ENCODE measurements at places on chromosomes 16 and 17.

GRCh38 chr16:17325476-17326143 lies 145.2 kb downstream of the XYLT1 start:
- DNase-seq: no peak

GRCh38 chr16:56620339-56620897 lies 5.2 kb upstream of the MT1E start:
- no peak for DNase-seq

DNA sequence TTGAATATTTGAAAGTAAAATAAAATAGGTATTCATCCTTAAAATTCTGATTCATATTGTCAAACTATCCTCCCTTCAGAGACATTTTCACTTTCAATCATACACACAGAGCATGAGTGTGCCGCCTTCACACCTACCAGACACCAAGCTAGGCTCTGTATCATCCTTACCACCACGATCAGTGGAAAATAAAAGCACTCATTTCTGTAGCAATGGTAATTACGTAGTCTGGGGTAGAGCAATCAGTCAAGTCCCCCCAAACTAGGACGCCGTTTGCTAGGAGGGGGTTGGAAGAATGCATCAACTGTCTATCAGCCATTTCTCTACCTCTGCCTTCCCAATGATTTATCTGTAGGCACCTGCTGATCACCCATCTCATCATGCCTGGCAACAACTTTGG lies 84.6 kb upstream of the GRIN2A start:
- DNase-seq: no peak

DNA sequence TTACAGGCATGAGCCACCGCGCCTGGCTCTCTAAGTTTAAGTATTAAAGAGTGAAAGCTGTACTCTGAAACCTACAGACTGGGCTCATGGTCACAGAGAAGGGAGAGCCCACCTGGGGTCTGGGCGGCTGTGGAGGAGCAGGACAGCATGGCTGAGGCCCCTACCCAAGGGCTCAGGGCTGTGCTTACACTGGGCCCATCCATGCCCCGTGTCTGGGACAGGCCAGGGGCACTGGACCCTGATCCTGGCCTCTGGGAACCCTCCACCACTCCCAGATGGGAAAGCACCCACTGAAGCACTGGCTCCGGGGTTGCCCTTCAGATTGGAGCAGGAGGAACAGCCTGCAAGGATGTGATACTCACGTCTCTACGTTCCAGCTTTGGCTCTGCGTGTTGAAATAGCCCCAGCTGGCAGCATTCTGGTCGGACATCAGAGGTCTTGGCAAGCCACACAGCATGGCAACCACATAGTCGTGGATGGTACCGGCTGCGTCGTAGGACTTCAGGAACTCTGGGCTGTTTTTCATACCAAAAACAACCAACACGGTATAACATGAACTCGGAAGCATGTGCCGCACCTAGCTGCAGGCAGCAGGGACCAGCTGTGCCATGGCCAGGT lies 13.0 kb downstream of the SHPK start:
- DNase-seq: no peak

DNA sequence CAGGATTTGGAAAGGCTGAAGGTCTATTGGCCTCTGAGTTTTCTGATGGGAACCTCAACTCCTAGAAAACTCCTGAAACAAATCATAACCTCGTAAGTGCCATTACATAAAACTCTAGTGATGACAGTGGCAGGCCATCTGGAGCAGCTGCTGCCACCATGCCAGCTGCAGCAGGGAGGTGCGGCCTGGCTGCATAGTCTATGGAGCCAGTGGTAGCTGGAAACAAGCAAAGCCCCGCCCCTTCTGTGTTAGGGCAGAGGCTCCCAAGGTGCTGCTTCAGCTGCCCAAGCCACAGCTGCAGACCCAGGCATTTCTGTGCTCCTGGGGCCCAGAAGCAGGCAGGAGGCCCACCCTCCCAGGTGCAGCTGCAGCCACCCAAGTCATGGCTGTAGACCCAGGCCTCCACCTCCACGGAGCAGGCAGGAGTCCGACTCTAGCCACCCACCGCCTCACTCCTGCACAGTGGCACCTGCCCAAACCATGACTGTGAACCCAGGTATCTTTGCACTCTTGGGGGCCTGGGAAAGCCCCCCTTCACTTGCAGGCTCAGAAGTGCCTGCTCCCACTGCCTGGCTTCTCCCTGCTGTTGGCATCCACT lies 254.1 kb upstream of the KCNJ16 start:
- DNase-seq: no peak

DNA sequence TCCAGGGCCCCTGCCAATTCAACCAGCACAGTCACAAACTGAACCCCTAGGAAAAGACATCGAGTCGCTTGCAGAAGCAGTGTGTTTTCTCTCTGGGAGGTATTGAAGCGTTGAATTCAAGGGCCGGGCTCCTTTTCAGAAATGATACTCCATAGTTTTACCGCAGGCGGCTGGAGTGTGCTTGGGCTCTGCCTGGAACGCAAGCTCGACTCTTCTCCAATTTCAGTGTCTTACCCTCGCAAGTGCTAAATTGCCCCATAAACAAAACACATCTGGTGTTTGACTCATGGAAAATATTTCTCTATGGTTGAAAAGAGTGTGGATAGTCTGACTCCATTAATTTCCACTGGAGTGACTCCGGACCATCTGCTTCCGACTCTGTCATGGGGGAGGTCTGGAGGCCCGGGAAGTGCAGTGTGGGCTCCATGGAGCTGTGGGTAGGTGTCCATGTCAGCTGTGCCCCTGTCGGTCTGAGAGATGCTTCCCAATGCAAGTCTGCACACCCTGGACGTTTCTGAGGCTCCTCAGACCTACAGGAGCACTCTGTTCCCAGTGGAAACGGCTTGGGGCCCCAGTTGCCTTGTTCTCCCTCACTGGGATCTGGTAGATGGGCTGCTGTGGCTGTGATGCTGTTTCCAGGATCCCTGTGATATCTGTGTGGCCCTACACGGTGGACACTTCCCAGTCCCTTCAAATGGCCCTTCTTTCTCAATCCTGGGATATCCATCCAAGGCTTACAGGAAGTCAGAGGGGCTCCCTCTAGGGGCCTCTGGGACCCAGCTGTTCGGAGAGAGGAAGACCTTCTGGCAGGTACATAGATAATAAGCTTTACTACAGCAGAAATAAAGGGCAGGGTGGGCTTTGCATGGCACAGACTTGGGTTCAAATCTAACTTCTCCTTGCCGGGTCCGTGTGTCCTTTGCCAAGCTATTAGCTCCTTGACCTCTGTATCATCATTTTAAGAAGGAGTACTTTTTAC lies 119.8 kb upstream of the CDH13 start:
- peak; percentile 14 for DNase-seq

GRCh38 chr17:75153780-75154194 lies 525 bp downstream of the JPT1 start:
- peak; percentile 33 for DNase-seq

DNA sequence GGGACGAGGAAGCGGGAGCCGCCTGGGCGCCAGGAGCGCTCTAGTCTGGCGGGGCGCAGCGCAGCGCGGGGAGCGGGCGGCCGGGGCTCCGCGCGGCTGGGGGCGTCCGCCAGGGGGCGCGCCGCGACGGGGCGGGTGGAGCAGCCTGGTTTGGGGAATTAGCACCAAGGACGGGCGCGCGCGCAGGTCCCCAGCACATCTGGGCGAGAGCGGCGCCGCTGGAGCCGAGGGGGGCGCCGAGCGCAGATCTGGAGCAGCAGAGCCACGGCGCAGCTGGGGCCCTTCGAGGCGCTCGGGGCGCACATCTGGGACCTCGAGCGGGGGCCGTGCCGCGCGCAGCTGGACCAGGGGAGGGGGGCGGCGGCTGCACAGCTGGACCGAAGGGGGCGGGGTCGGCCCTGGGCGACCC lies at the start of gene NXPH3:
Gene NXPH3, plus strand, starts transcription at position 193 of the 409 bp plus-strand sequence. CDS start 349 bp downstream, outside the sequence.
- peak; percentile 88 for DNase-seq

GRCh38 chr17:14091367-14091766 lies 22.1 kb downstream of the COX10 start:
- no peak for DNase-seq

GRCh38 chr17:65537343-65537844 lies 24.1 kb downstream of the AXIN2 start:
- DNase-seq: no peak

- DNase-seq: no peak
These were observed 28.2 kb downstream of the TNFRSF13B start for GRCh38 chr17:16943541-16944333.

GRCh38 chr16:74691093-74691855 lies 9.4 kb downstream of the MLKL start:
- peak; percentile 14 for DNase-seq

GRCh38 chr16:24819462-24820040 lies 26.2 kb upstream of the SLC5A11 start:
- DNase-seq: peak; percentile 31

GRCh38 chr16:13453938-13454553 lies 465.9 kb upstream of the ERCC4 start:
- peak; percentile 34 for DNase-seq

DNA sequence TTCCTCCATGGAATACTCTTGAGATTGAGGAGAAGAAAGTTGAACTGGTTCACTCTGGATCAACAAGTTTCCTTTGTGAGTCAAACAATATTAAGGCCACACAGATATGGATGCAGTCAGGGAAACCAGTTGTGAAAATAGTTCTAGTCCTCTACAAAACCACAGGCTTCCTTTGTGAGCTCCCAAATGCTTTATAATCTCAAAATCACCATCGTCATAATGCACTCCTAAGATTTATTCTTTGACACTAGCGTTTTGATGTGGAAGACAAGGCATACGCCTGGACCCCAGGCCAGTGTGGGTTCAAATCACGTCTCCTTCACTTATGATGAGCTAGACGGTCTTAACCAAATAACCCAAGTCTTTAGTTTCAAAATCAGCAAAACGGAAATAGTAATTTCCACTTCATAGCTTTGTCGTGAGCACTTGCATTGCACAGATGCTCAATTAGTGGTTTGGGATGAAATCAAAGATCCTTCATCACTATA lies 142.6 kb downstream of the STX8 start:
- DNase-seq: peak; percentile 45

- DNase-seq: no peak
These were observed 138.2 kb upstream of the COX10 start for GRCh38 chr17:13931111-13931526.

DNA sequence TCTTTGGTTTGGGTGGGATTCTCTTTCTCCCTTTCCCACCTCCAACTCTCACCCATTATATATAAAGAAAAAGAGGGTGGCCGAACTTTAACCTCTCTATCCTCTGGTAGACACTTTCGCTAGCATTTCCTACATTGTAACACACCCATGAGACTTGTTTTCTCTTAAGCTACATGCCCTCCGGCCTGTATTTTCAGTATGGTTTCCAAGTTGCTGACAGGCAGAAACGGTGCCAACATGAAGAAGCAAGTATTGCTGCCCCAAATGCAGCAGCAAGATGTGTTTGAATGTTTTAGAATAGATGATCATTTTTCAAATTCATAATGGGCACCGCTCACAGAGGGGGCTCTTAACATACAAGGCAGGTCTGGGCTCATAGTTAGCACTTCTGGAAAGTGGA lies 18.7 kb upstream of the CYB5B start:
- DNase-seq: no peak

DNA sequence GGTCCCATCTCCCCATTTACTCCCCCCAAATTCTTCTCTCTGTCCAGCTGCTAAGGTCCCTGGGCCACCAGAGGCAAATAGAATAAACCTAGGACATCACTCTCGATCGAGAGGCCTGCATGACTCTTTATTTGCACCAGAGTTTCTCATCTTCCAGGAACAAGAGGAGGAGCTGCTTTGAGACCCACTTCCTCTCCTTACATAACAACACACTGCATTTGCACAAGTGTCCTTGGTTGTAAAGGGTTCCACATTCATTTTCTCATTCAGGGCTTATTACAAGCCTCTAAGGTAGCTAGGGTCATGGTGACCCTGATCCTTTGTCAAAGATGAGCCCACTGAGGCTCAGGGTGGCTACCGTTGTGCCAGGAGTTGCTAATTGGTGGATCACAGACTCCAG lies 38.1 kb upstream of the RHOT1 start:
- DNase-seq: no peak

DNA sequence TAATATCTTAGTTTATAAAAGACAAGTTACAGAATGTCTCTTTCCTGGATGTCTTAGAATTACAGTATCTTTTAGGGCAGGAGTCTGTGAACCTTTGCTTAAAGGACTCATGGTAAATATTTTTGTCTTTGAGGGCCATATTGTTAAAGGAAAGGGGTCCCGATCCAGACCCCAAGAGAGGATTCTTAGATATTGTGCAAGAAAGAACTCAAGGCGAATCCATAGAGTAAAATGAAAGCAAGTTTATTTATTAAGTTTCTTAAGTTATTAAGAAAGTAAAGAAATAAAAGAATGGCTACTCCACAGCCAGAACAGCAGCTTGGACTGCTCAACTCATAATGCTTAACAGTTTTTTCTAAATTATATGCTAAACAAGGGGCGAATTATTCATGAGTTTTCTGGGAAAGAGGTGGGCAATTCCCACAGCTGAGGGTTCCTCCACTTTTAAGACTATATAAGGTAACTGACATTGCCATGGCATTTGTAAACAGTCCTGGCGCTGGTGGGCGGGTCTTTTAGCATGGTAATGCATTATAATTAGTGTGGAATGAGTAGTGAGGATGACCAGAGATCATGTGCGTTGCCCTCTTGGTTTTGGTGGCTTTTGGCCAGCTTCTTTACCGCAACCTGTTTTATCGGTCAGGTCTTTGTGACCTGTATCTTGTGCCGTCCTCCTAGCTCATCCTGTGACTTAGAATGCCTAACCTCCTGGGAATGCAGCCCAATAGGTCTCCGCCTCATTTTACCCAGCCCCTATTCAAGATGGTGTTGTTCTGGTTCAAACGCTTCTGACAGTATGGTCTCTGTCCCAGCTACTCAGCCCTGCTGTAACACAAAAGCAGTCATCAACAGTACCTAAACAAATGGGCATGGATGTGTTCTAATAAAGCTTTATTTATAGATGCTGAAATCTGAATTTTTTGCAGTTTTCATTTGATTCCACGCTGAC lies 53.2 kb downstream of the BMERB1 start:
- no peak for DNase-seq

GRCh38 chr16:71255721-71256120 lies 25.2 kb upstream of the HYDIN start:
- DNase-seq: no peak

GRCh38 chr16:27321013-27321915 lies 7.5 kb downstream of the IL4R start:
- DNase-seq: no peak

GRCh38 chr16:46729326-46729995 lies 18.7 kb downstream of the MYLK3 start:
- no peak for DNase-seq

DNA sequence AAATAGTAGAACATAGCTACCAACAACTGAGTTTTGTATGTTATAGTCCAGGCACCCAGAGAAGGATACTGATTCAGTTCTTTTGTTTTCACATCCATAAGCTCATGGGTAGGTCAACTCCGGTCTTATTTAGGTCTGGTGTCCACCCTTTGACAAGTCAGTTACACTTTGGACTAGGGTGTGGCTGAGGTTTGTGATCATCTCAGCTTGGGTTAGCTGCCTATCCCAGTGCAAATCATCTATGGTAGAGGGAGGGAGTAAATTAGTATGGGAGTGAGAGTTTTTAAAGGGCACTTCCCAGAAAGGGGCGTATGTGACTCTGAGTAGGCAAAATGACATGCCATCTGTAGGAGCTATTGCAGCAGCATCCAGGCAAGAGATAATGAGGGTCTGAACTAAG lies 66.1 kb downstream of the TANC2 start:
- DNase-seq: no peak
